Left ventricle myocardium superior (tissue), 1 donor: ENCODE measurements at places on chromosomes 3 and 15. TPM values are rescaled to one million over a fixed set of nuclear protein-coding genes. Genes with fewer than 3 reads are reported as not detected.

DNA sequence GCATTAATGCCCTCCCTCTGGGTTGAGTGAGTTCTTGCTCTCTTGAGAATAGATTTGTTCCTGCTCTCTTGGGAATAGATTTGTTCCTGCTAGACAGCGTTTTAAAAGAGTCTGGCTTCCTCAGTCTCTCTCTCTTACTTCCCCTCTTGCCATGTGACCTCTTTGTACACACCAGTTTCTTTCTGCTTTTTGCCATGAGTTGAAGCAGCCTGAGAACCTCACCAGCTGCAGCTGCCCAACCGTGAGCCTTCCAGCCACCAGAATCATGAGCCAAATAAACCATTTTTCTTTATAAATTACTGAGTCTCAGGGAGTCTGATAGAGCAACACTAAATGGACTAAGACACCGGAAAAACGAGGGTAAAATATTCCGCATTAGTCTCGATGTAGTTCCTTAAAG lies 253.6 kb downstream of the CNTN6 start:
- no peak for DNase-seq

DNA sequence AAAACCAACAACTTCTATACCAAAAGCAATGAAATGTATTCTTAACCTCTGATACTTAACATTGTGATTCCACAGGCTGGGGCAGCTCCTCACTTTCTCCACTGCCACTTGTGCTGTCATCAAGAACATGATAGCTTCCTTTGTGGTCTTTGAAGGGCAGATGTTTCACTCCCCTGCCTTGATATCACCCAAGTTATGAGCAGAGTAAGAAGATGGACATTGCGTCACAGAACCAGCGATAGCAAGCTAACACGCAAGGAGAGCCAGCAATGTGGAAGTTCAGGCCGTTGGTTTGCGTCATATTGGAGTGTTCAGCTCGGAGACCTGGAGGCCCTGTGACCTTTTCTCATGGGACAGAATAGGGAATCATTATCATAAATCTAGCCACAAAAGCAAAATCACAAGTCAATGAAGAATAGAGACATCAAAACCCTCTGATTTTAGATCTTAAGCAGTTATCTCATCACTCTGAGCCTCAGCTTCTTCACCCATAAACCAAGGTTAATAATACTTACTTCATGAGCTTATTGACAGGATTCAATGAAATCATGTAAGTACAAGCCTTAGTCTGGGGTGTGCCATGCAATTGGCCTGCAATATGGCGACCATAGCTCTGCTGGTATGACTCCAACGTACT lies 183.8 kb upstream of the THBS1 start:
- DNase-seq: no peak

- DNase-seq: peak; percentile 86
Measured at GRCh38 chr15:40279437-40280141, 3.3 kb downstream of the ANKRD63 start.

GRCh38 chr15:101288905-101289513 lies 6.0 kb downstream of the SNRPA1 start:
- DNase-seq: no peak

DNA sequence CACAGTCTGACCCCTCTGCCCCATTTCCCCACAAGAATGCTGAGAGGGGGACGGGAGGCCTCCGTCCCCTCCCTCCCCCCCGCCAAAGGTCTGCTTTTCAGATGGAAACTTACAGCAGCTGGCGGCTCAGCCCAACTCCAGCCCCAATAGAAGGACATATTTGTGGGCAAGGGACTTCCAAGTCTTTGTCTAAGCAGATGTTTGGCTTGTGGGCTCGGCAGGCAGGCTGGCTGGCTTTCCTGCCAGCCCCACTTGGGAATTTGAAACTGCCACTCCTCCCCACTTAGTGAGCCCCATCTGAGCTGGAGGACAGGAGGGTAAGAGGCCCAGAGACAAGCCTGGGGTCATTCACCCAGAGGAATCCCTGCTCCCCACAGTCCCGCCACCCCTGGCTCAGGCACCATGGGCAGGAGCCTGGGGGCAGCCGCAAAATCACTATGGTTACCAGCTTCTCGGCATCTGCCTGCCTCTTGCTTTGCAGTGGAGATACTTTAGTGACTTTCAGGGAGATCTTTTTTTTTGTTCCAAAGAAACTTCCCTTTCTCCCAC lies 53.6 kb downstream of the LMCD1 start:
- peak; percentile 51 for DNase-seq

DNA sequence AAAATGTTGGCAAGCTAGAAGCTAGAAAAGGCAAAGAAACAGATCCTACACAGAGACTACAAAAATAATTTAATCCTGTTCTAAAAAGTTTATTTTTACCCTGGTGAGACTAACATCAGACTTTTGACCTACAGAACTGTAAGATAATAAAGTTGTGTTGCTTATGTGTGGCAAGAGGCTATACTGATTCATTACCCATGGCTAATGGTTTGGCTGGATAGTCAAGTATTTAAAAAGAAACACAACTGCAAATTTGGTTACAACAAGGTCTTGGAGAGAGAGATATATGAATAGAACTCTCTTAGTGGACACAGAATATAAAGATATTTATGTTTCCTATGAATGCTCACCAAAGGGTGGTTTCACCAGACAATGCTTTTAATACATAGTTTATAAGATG lies 364.2 kb upstream of the PLSCR5 start:
- DNase-seq: no peak

- no peak for DNase-seq
Measured at GRCh38 chr3:44108481-44108880, 133.2 kb upstream of the TOPAZ1 start.

DNA sequence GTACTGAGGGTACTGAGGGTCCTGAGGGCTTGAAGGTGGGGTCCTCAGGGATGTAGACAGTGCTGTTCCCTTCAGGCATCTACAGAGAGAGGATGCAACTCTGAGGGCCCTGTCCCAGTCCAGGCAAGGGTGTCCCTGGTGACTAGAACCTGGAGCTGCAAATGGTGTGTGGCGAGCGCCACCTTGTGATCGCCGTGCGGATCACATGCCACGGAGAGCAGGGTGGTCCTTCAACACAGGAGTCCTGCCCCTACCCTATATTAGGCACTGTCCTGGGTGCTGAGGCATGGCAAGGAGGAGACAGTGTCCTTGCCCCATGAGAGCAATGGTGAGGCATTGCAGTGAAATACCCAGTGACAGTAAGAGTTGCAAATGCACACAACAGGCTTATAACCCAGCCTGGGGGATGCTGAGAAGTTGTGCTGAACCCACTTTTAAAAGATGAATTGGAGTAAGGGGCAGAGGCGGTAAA lies 23.6 kb downstream of the RHCG start:
- peak; percentile 36 for DNase-seq

GRCh38 chr3:33433843-33434242 lies 6.4 kb downstream of the UBP1 start:
- DNase-seq: no peak

GRCh38 chr15:98924401-98925049 lies 83.1 kb downstream of the PGPEP1L start:
- DNase-seq: no peak

- peak; percentile 30 for DNase-seq
Measured at GRCh38 chr15:77901251-77901881, 176.1 kb downstream of the TBC1D2B start.

DNA sequence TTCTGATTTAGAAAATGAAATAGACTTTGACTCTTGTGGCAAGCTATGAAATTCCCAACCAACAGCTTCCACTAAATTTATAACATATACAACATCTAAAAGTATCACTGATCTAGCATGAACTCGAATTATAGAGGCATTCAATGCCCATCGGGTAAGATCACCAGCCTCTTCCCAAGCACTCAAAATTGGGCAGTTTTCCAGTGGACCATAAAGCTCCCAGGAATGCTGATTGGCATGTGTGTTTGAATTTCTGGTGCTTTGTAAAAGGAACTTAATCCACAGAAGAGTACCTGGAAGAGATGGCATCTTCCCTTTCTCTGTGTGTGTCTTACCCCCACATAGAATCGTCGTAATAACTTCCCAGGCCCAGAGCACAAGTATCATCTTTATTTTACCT lies 10.0 kb downstream of the LRTM1 start:
- DNase-seq: no peak

GRCh38 chr3:57091521-57092273 lies 31.2 kb downstream of the SPATA12 start:
- no peak for DNase-seq

DNA sequence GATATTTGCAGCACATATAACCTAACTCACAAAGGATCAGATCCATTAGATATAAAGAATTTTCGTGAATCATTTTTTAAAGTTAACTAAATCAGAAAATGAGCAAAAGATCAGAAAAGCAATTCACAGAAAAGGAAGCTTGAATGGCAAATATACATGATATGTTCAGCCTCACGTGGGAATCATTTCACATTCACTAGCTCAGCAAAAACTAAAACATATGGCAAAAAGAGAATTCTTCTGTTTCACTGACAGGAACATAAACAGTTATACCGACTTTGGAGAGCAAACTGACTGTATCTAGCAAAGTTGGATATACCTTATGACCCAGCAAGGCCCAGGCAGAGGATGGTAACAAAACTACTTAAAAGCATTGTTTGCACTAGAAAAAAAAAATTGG lies 34.0 kb upstream of the NR2E3 start:
- no peak for DNase-seq

GRCh38 chr3:63331520-63331919 lies 53.4 kb downstream of the SYNPR start:
- no peak for DNase-seq

DNA sequence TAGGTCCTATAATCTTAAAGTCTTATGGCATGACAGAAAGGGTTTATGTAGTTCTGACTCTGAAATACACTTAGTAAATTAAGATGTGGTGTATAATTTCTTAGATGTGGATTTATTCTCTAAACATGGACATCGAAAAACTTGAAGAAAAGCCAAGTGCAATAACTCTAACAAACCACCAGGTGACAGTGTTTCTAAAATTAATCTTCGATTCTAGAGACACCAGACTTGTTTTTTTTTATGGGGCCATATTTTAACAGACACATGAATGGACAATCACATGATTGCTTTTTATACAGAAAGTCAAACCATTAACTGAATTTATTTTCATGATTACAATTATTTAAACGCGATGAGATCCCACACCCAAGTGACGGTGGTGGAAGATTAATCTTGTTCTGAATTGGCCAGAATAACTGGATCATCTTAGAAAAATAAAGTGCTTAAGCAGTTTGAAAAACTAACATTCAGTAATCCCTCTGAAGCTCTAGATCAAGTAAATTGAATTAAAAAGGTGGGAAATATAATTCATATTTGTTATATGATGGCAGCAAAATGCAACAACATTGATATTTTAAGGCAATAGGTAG lies 305.1 kb downstream of the LSAMP start:
- no peak for DNase-seq

DNA sequence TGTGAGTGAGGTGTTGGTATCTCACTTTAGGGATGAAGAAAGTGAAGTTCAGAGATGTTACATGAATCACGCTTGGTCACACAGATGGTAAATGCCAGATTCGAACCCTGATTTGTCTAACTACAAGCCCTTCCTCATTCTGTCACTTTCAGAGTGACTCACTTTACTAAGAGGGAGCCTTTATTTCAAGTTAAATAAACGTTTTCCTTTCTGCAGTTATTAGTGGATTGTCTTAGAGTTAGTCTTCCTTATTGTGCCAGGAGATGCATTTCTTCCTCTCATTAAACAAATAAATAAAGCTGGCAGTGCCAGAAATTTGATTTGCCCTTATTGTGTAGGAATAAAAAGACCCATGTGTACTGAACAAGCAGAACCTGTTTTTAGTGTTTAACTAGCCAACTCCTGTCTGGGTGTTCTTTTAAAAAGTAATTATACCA lies 162.5 kb downstream of the AKAP13 start:
- no peak for DNase-seq

GRCh38 chr15:84594617-84595290 lies 6.1 kb upstream of the ZSCAN2 start:
- no peak for DNase-seq

DNA sequence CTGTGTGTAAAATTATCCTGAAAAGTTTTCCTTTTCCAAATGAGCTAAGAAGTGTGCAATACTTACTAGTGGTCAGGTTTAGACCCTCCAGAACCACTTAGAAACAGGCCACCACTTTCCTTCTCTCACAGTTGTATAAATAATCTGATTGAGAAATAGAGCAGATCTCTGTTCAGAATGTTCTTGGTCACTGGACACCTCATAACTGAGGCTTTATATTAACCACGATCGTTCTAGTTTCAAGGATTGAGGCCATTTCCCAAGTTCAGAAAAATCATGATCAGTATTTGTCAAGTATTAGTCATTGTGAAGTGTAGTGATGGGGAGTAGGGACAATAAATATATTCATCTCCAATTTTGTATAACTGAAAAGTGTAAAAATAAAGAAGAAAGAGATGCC lies 1.0 kb upstream of the MAP3K13 start:
- no peak for DNase-seq

- no peak for DNase-seq
Measured at GRCh38 chr15:79136434-79137046, 46.0 kb upstream of the RASGRF1 start.

DNA sequence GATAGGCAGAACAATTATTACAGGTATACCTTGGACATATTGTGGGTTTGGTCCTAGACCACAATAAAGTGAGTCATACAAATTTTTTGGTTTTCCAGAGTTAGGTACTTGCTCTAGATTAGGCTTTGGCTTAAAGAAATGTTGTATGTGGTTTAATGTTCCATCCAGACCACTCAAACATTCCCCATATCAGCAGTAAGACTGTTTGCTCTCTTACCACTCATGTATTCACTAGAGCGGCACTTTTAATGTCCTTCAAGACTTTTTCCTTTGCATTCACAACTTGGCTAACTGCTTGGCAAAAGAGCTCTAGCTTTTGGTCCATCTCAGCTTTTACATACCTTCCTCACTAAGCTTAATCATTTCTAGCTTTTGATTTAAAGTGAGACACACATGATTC lies 250.5 kb upstream of the SETMAR start:
- DNase-seq: no peak

DNA sequence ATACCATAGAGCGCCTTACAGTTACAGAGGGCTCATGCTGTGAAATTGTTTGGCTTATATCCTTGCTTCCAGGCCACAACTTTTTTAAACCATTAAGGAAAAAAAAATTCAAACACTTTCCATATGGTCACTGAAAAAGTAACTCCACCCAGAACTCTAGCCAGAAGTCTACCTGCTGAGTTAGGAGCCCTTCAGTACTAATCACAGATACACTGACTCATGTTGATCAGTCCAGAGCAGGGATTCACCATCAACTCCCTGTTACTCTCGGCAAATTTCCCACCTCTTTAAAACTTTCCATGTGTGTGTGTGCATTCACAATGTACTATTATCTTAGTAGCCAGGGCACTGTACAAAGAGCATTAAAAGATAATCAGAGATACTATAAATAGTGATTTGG lies 372.8 kb downstream of the MAGI1 start:
- no peak for DNase-seq

- no peak for DNase-seq
Measured at GRCh38 chr3:101611023-101611422, 37.0 kb downstream of the PCNP start.

GRCh38 chr15:42064271-42064670 lies 30.1 kb downstream of the PLA2G4D start:
- DNase-seq: no peak

- DNase-seq: no peak
Measured at GRCh38 chr3:13018561-13019242, 54.5 kb downstream of the IQSEC1 start.

Gene LRRIQ4
- not detected for total RNA-seq

Gene SERPINI2
- total RNA-seq: not detected

Gene PLA2G4D
- not detected for total RNA-seq

Gene FGD5
- 16.3 TPM for total RNA-seq

Gene KNG1
- 0.37 TPM for total RNA-seq

Gene STRA6
- total RNA-seq: not detected

Gene TEX55
- not detected for total RNA-seq

Gene MYRIP
- total RNA-seq: 0.84 TPM

Gene ADGRG7
- total RNA-seq: not detected

Gene CHRNA5
- 4.4 TPM for total RNA-seq

Gene ITIH3
- not detected for total RNA-seq

Gene CTXN2
- not detected for total RNA-seq

Gene RTP1
- not detected for total RNA-seq
